ENCODE measurements at places on chromosomes 4 and X.

GRCh38 chr4:144954230-144954629 is 143.8 kb downstream of the ANAPC10 start:
- DNase-seq = no peak

DNA sequence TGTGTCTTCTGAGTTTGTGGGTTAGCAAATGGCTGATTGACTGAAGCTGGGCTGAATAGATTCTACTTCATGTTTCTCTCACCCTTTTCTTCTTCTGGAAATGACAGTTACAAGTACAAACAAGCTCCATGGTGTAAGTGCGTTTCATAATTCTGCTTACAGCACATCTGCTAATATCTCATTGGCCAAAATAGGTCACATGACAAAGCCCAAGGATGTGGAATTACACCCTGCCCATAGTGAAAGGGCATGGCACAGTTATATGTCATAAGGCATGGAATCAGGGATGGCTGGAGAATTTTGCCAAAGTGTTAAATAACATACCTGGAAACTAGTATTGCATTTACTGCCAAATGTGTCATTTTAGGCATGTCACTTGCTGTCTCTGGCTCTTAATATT is 327.2 kb downstream of the NKX6-1 start:
- DNase-seq = no peak

GRCh38 chr4:132642016-132642817 is 506.9 kb upstream of the PCDH10 start:
- no peak for DNase-seq

- no peak for DNase-seq
These were observed 9.4 kb downstream of the DAPP1 start for GRCh38 chr4:99826016-99826415.

GRCh38 chr4:99677161-99677560 is 19.5 kb upstream of the C4orf54 start:
- DNase-seq = no peak
